ENCODE measurements at places on chromosomes 2 and 18. TPM values are rescaled to one million over a fixed set of nuclear protein-coding genes. Genes with fewer than 3 reads are reported as not detected.

DNA sequence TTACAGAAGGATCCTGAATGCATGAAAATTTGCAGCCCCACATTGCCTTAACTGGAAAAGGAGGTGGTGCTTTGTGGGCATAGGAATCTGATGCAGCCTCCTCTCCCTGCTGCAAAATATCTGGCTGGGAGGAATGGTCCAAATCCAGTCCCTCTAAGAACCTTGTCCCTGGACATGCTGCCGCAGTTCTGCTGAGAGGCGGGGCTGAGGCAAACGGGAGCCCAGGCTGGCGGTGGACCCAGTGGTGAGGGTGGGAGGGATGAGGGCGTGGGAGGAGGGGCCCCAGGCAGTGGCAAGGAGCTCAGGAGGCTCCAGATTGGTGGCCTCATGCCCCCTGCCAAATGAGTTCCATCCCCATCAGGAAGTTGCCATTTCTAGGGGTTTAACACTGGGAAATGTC lies 36.2 kb downstream of the ZAP70 start:
- no peak for DNase-seq

DNA sequence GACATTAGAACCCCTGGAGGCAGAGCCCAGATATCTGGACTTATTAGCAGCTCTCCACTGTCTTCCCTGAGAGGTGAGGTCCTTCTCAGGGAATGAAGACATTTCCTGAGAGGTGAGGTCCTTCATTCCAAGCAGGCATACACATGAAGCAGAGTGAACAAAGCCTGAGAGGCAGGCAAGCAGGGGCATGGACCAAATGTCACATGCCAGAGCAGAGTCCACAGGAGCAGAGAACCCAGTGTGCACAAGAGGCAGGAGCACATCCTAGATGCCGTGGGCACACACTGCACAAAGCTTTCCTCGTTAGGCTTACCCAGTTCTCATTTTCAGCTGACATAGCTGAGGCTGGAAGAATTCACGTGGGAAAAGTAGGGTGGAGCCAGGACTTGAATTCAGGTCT lies 759.9 kb upstream of the HS6ST1 start:
- DNase-seq = no peak

DNA sequence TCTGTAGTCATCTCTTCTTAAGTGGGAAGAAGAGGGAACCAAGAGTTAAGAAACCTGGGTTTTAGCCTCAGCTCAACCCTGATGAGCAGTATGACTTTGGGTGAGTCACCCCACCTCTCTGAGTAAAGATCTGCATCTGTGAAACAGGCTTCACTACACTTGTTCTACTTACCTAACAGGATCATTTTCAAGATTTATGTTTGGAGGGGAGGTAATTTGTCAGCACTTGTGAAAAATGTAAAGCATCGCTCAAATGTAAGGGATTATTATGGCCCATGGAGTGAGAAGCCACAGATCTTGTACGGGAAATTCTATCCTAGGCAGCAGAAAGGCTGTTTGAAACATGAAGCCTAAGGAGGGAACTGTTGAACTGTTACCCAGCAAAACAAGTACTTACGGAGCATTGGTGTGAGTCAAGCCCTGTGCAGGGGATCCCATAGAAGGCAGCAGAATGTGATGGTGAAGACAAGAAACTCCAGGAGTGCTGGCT lies 160.6 kb downstream of the PRKCE start:
- no peak for DNase-seq

DNA sequence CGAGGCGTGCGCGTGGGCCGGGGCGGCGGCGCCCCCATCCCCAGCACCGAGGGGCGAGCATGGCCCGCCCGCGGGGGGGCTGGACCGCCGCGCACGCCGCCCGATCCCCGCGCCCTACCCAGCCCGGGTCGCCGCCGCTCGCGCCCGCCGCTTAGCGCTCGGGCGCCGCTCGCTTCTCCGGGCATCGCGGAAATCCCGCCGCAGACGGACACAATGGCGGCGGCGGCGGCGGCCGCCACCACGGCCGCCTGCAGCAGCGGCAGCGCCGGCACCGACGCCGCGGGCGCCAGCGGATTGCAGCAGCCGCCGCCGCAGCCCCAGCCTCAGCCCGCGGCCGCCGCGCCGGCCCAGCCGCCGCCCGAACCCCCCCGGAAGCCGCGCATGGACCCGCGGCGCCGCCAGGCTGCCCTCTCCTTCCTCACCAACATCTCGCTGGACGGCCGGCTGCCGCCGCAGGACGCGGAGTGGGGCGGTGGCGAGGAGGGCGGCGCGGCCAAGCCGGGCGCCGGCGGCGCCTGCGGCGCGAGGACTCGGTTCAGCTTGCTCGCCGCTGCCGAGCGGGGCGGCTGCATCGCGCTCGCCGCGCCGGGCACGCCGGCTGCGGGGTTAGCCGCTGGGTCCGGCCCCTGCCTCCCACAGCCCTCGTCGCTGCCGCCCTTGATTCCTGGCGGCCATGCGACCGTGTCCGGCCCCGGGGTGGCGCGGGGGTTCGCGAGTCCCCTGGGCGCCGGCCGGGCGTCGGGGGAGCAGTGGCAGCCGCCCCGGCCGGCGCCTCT lies 453 bp downstream of the CABLES1 start:
- no peak for DNase-seq

- DNase-seq = no peak
Observed at GRCh38 chr2:197813093-197813787, 8.8 kb downstream of the PLCL1 start.

GRCh38 chr18:60984510-60984909 lies 348.7 kb upstream of the CDH20 start:
- DNase-seq = no peak

DNA sequence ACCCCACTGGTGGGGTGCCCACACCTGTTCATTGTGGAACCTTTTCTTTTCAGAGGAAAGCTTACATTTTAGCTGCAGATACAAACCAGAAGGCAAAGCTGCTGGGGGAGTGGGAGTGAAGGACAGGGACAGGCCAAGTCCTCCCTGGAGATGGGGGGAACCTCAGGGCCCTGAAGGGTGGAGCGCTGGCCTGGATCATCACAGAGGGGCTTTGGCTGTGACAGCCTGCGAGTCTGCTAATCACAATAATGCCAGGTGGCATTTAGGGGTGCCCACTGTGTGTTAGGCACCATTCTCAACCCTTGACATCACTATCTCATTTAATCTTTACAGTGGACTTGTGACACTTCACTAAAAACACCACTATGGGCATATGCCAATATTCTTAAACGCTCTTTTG lies 27.4 kb downstream of the KCTD1 start:
- no peak for DNase-seq

GRCh38 chr2:29377788-29378187 lies 262.6 kb downstream of the CLIP4 start:
- DNase-seq = no peak

DNA sequence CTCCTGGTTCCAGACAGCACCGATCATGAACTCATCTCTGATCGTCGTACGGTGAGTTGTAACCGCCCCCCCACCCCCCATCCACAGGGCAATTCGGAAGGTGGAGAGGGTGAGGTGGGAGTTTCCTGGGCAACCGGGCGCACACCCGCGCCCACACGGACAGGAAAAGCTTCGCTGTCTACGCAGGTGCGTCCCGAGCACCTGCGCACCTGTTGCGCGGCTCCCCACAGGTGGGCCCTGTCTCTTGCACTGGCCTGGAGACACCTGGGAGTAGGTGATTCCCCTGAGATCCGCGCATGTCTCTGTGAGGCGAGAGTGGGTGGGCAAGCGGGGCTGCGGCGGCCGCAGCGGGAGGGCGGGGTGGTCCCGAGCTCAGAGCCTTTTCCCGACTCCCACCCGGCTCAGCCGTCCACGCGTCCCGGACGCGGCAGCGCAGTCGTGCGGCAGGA lies 459 bp upstream of the ATP6V1C2 start:
- no peak for DNase-seq

DNA sequence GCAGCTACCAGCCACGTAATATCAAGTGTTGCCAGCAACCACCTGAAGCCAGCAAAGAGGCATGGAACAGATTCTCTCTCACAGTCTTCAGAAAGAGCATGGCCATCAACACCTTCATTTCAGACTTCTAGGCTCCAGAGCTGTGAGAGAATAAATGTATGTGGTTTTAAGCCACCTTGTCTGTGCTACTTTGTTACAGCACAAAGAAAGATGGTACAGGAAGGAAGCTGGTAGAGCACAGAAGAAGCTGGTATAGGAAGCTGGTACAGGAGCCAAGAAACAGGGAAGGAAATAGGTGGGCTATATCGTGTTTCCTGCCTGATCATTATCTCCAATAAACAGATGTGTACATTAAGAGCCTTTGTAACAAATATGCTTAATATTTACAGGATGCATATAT lies 217.4 kb downstream of the DPP10 start:
- no peak for DNase-seq

REG1B gene
- total RNA-seq = not detected

MTCL1 gene
- 150 TPM for total RNA-seq

COL3A1 gene
- total RNA-seq = 174 TPM

MPHOSPH10 gene
- 54.0 TPM for total RNA-seq

SERPINB11 gene
- not detected for total RNA-seq

C2orf80 gene
- total RNA-seq = not detected

ESPNL gene
- 2.4 TPM for total RNA-seq
